Stimulated activated CD8-positive, alpha-beta memory T cell treated with anti-CD3 and anti-CD28 coated beads, Interleukin-2, amount 100 ng/mL, for 1 hour (primary cell): ENCODE measurements at places on chromosomes 6 and 20.

DNA sequence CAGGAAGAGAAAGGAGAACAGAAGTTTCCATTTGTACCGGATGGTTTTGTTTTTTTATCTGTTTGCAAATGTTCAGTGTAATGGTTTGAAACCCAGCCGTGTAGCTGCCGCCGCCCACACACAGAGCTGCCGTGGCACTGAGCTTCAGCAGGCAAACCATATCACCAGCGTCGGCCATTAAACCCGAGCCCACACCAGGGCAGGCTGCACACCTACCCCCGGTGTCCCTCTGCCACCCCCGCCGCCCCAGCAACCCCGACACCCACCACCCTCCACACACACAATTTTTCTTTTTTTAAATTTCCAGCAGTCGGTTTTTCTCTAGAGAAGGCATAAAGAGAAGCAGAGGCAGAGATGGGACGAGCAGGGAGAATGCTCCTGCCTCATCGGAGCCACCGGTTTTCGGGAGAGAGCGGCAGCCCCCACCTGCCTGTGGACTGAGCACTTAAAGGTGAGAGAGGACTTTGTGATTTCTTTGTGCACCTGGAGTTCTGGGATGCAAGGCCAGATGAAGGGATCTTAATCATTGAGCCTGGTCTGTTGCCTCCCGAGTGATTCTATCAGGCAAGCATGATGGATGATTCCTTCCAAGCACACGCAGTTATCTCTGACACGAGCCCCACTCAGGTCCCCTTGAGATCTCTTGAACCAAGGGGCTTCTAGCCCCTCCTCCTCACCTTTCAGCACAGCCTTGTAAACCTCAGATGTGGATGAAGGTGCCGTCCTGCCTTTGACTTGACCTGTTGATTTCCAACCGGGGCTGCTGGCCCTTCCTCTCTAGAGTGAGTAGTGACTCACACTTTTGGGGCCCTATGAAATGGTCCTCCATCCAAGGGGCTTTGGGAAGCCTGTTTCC lies 17.5 kb upstream of the ZNF831 start:
- DNase-seq, result peak; percentile 33

DNA sequence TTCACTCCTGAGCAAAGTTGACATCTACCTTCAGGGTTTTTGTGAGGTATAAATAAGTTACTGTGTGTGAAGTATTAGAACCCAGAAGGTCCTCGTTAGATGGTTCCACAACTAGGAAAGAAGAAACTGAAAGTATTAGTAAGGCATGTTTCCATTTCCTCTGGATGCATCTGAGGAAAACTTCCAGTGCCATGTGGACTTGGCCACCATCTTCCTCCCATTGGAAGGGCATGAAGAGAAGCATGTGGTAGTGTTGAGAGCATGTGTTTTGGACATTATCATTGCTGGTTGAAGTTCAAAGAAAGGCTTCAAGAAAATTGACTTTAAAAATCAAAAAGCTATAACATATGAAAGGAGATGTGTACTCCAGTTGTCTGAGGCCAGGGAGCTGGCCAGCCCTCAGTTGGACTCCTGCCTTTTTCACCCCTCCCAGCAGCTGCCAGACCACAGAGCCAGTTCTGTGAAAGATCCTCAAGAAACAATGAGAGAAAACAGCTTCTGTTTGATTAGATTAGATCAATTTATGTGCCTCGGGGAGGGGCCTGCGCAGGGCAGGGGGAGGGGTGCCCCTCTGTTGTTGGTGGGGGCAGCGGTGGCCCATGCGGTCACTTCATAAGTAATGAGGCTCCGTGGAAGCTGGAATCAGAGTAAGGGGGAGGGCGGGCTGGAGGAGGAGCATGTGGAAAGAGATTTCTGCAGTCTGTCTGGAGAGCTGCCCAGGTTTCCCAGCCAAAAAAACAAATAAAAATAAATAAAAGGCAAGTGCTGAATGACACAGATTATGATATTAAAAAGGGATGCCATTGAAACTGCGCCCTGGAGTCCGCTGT lies 154.0 kb downstream of the JARID2 start:
- no peak for DNase-seq

GRCh38 chr20:33401921-33402369 lies 626 bp upstream of the CDK5RAP1 start:
- DNase-seq, result no peak

GRCh38 chr6:97026298-97026697 lies 101.8 kb downstream of the KLHL32 start:
- no peak for DNase-seq

GRCh38 chr6:34657307-34657978 lies 39.1 kb downstream of the ILRUN start:
- no peak for DNase-seq

GRCh38 chr6:148075352-148075751 lies 267.3 kb upstream of the SASH1 start:
- no peak for DNase-seq
